ENCODE measurements at places on chromosomes 7 and 10.

- DNase-seq = no peak
Measured at GRCh38 chr7:96023387-96023786, 251.0 kb downstream of the DYNC1I1 start.

DNA sequence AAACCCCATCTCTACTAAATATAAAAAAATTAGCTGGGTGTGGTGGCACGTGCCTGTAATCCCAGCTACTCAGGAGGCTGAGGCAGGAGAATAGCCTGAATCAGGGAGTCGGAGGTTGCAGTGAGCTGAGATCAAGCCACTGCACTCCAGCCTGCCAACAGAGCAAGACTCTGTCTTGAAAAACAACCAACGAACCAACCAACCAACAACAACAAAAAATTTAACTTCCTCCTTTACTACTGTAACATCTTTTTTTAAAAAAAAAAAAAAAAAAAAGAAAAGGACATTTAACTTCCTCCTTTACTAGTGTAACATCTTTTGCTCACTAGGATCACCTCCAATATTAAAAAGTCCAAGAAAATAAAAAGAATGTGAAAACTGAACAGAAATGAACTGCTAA, 92.3 kb upstream of the TMEM168 start:
- DNase-seq = no peak

- peak; percentile 68 for DNase-seq
Measured at GRCh38 chr10:69318867-69319727, 40.8 kb downstream of the HK1 start.

- peak; percentile 55 for DNase-seq
Measured at GRCh38 chr7:100867040-100867775, at the start of gene TRIP6. TSS of gene TRIP6 (plus strand) at chr7:100867387. CDS start at chr7:100867498, 111 bp downstream.

DNA sequence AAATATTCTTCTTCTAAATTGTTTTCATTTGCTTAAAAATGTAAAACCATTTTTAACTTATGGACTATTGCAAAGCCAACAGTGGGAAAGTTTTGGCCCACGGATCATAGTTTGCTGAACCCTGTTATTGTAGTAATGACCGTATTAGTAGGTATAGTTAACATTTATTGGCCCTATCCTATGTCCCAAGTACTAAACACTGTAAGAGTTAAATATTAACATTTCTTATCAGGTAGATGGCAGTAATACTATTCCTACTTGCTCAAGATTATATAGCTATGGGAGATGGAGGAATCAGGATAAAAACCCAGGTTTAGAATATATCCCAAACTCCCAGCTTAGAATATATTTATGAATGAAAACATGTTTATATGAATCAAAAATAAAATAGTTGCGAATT, 993.2 kb downstream of the SORCS3 start:
- no peak for DNase-seq

- DNase-seq = no peak
Measured at GRCh38 chr7:138891446-138891810, 89.8 kb downstream of the KIAA1549 start.

DNA sequence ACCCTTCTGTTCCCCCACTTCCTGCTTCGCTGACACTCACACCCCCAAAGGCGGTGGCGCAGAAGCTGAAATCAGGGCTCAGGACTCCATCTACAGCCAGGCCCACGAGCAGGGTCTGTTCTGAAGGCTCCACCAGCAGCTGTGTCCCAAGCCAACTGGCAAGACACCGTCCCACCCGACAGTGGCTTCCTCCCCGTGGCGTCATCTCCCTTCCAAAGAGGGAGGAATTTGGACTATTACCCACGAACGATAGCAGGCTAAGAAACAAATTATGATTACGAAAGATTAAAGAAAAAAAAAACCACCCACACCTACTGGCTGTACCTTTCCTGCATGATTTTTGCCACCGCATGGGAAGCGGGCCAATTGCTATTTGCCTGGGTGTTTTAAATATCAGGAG, 54.3 kb downstream of the RBM17 start:
- no peak for DNase-seq

DNA sequence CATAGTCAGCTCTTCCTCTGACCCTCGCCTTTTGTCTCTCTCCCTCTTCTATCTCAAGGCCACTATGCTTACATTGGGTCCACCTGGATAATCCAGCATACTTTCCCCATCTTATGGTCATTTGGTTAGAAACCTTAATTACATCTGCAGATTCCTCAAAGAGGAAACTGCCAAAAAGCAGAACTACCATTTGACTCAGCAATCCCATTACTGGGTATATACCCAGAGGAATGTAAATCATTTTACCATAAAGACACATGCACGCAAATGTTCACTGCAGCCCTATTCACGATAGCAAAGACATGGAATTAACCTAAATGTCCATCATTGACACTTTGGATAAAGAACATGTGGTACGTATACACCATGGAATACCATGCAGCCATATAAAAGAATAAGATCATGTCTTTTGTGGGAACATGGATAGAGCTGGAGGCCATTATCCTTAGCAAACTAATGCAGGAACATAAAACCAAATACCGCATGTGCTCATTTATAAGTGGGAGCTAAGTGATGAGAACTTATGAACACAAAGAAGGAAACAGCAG, 114.8 kb upstream of the NPY start:
- no peak for DNase-seq

DNA sequence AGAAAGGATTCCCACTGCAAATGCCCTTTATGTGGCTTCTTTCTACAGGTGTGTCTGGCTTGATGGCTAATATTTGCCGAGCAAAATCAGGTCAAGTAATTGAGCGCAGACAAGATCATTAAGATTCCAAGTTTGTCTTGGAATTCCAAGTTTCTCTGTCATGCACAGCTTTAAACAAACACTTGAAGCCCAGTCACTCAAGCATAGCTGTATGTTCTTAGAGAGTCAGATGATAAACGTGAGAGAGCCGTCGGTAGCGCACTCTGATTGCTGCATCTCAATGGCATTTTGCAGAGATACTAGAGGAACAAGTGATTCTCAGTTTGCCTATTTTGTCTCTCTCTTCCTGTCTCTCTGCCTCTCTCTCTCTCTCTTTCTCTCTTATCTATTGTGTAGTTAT, 658 bp downstream of the DMBT1 start:
- DNase-seq = peak; percentile 63

DNA sequence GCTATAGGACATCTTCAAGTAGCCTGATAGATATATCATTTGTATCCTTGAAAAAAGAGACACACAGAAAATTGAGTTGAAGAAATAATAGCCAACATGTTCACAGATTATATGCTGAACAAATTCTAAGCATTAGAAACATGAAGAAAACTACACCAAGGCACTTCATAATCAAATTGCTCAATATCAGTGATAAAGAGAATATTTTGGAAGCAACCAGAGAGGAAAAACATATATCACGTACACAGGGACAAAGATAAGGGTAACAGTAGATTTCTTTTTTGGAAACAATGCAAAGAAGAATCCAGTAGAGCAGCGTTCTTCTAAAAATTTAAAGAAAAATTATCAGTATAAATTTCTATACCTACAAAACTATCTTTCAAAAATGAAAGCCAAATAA, 6.0 kb upstream of the FRMD4A start:
- no peak for DNase-seq

- DNase-seq = no peak
Measured at GRCh38 chr10:68365611-68366010, 32.9 kb upstream of the PBLD start.

GRCh38 chr7:27173956-27174873, at the start of gene HOXA10:
TSS of gene HOXA10 (minus strand) at chr7:27174320. CDS start at chr7:27174306, 14 bp downstream.
- no peak for DNase-seq

DNA sequence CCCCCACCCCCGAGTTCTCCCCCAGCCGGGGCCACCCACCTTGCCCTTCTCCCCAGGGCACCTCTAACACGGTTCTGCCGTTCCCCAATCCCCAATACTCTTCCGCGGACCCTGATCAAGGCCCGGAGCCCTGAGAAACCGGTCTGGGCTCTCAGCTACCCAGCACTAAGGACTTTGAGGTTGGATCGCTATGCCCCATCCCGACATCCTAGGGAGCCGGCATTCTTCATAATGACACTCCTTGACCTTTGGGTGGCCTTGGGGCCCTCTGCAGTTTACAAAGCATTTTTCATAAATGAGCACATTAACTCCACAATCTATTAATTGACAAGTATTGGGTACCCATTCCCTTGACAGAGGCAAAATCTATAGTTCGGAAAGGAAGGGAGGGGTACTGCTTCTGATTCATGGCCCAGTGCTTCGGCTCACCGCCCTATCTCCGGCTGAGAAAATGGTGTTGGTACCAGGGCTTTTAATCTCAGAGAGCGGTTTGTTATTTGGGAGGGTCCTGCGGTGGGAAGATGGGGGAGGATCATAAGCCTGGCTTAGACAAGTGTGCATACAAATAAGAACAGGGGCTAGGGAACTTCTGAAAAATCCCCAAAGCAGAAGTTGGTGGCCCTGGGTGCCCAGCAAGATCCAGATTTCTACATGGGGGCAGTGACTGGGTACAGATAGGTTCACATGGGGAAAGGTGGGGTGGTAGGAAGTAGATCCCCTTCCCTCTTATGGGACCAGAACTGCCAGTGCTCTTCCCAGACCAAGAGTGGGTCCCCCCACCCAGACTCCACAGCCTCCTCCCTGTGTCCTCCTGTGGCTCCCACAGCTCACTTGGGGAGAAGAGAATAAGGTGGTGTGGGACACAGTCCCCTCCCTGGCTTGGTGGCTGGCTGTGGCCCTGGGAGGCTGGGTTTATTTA, 3.2 kb downstream of the IMPDH1 start:
- no peak for DNase-seq

DNA sequence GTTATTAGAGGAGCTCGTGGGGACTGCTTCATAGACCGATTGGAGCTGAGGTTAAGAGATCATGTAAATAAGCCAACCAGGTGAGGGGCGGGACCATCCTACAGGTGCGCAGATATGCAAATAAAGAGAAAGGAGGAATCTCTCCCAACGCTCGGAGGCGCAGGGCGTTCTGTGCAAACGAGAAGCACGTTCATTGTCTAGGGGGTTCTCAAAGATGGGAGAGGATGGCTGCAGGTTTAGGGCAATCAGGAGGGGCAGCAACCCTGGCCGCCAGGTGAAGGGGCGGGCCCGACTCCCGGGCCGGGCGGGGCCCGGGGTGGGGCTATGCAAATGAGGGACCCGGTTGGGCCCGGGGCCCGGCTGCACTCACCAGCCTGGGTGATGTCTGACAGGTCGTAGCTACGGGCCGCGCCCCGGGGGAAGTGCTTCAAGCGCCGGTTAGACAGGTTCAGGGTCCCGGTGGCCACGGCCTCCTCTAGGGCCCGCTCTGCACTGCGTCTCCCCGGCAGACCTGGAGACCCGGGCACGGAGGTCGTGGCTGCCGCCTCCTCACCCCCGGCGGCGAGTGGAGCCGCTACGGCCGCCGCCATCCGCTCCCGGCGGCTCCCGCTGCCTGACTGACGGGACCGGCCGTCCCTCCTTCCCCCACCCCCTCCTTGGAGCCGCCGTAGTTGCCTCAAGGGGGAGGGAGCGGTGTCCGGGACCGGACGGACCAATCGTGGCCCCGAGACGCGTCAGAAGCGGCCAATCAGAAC, at the start of gene LRCH4:
TSS of gene LRCH4 (minus strand) at position 619 of the 755 bp plus-strand sequence. CDS start at position 590, 29 bp downstream.
- DNase-seq = peak; percentile 68

- DNase-seq = no peak
Measured at GRCh38 chr10:101903827-101904550, 60.4 kb upstream of the KCNIP2 start.

- no peak for DNase-seq
Measured at GRCh38 chr10:59346321-59346720, 16.0 kb downstream of the FAM13C start.

DNA sequence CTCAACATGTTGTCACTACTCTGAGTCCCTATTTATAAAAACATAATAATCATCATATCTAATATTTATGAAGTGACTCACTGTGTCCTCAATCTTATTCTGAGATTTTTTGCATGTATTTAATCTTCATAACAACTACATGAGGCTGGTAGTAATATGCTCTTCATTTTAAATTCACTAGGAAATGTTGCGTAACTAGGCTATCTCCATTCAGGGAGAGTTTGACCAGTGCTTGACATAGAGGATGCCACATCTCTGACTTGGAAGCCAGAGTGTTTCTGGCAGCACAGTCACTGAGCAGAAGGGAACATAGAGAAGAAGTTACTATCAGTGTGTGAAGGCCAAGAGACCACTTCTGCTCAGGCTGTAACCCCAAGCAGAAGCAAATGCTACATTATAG, 88.9 kb downstream of the FAM13C start:
- DNase-seq = no peak

GRCh38 chr10:30068492-30069223, 9.3 kb upstream of the JCAD start:
- DNase-seq = no peak

- DNase-seq = no peak
Measured at GRCh38 chr7:42987648-42988214, 55.6 kb downstream of the MRPL32 start.

GRCh38 chr10:99851825-99852224, 69.4 kb downstream of the ABCC2 start:
- no peak for DNase-seq

DNA sequence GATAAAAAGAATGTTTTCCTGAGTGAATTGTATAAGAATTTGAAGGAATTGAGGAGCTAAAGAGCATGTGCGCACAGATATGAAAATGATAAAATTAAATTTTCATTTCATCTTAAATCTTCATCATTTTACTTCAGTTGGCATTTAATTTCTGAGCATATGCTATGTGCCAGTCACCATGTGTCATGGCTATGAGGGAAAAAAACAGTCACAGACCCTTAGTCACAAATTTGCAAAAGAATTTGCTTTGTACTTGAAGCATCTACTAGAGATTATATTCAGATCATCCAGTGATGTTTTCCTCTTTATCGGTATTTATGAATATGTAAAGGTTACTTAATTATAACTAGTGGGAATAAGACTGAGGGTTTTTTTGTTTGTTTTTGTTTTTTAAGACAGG, 29.8 kb downstream of the VCL start:
- DNase-seq = no peak

DNA sequence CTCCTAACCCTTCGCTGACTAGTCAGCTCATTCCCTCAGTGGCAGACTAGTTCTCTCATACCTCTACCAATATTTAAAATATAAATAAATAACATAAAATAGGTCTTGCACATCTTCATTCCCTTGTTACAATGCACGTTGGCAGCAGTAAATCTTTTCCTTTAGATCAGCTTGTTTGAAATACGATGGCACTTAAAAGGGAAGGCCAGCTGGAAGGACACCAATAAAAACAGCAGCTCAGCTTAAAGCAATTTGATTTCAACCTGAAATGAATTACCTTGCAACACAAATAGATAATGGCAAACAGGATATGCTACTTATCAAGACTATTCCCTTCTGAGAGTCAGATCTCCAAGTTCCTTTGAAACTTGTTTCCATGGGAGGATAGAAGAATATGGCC, 321.8 kb downstream of the GFRA1 start:
- DNase-seq = no peak

DNA sequence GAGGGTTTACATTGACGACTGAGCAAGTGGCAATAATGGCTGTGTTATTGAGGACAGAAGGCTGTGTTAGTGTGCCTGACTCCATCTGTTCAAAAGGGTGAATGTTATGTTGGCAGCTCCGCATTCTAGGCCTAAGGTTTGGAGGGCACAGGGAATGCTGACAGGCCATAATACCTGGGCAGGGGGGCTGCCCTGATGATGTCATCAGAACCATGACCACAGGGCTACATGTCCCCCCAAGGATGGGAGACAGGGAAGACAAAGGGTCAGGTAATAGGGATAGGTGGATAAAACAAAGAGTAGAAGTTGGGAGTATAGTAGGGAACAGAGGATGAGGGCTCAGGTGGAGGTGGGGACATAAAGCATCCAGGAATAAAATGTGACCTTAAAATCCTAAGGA, 1.8 kb upstream of the PPP3CB start:
- no peak for DNase-seq

GRCh38 chr10:12156367-12157123, 27.1 kb downstream of the SEC61A2 start:
- no peak for DNase-seq

Data from T47D (cell line).